Sciatic nerve (tissue), 2 donors: ENCODE measurements at places on chromosomes 1 and 21.

- no peak for DNase-seq
Measured at GRCh38 chr1:63636192-63637105, 43.2 kb downstream of the PGM1 start.

DNA sequence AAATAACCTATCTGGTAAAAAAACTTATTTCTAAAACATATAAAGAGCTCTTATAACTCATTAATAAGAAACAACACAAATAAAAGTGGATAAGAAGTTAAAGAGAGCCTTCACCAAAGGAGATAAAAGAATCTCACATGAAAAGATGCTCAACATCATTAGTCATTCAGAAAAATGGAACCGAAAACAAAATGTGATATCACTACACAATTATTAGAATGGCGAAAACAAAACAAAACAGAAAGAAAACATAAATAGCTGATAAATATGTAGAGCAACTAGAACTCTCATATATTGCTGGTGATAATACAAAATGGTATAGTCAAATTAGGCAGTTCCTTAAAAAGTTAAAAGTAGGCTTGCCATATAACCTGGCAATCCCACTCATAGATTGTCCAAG lies 1109.3 kb downstream of the PLA2G4A start:
- DNase-seq = no peak

GRCh38 chr1:40949563-40949962 lies 29.9 kb upstream of the CTPS1 start:
- no peak for DNase-seq

GRCh38 chr1:231072041-231072440 lies 32.0 kb upstream of the FAM89A start:
- DNase-seq = no peak

DNA sequence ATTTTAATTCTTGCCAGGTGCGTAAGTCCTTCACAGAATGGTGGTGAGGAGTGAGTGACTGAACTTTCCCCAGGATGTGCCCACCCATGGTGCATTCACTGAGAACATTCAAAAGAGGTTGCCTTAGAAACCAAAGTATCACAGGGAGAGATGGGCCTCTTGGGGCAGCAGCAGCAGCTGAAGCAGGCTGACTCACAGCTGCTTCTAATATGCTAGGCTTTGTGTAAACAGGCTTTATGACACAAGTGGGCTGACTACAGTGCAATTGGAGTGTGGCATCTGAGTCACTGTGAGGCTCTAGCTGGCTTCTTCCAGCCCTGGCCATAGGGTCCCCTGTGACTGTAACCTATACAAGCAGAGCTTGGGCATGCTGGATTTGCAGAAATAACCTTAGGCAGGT lies 12.6 kb downstream of the PIGP start:
- DNase-seq = no peak

DNA sequence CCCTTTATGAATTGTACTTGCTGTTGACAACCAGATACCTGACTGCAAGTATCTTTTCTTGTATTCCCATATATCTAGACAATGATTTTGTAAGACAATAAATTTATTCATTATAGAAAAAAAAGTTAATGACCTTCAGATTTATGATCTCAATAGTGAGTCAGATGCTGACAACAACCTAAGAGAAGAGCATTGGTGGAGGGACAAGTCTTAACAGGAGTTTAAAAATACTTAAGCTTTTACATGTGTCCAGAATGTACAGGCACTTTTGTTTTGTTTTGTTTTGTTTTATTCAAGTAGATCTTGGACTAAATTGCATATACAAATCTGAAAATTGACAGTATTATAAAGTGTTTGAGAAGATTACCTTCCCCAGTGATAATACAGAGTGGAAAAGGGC lies 1544.6 kb upstream of the B3GALT2 start:
- no peak for DNase-seq

DNA sequence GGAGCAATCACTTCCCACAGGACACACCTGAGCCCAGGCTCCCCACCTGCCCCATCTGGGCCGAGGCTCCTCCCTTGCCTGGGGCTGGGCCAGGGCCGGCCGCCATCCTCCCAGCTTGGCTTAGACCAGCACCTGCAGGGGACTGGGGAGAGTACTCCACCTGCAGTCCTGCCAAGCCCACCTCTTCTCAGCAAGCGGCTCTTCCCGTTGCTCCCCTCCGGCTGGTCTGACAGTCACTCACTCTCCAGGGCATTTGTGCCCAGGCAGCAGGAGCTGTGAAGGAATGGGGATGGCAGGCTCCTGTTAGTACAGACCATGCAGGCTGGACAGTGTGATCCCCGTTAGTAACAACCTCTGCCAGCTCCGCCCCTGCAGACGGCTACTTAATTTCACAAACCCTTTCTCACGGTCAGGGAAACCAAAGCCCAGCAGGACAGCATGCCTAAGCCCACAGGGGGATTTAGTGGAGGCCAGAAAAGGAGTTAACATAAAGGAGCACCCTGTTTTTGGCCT lies at the start of gene FYB2:
Gene FYB2 (minus strand): TSS at position 18 of the 513 bp plus-strand sequence. CDS start 114 bp downstream, outside the sequence.
- DNase-seq = no peak

DNA sequence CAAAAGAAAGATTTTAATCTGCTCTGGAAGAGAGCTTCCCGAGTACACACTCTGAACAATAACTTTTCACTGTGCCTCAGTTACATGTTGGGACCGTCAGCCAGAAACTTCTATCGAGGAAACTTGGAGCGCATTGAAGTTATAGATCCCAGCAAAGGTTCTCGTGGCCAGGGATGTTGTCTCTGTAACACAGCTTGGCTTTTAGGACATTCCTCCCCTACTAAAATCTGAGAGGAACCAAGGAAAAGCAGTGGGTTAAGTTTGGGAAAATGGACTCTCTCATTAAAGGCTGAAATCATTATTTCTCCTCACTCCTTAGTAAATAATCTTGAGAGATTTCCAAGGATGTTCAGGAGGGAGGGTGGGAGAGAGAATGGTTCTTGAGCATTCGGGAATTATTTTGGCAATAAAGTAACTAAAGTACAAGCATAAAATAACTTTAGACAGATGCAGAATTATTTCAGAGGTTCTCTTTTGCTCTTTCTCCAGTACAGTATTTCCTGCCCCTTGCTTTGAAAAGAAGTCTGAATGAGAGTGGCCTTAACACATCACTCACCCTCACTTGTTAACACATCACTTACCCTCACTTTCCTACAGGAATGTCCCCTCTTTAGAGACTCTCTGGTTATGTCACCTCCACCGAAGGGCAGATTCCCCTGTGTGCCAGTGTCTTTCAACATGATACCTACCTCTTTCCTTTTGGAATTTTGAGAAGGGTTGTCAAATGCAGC lies 1.8 kb upstream of the NFIA start:
- DNase-seq = no peak

GRCh38 chr1:55547405-55547804 lies 332.2 kb upstream of the USP24 start:
- no peak for DNase-seq

GRCh38 chr21:36454093-36454531 lies 25.8 kb downstream of the CLDN14 start:
- no peak for DNase-seq
